Epithelial cell of umbilical artery (primary cell): ENCODE measurements at places on chromosomes 5 and 9. TPM values are rescaled to one million over a fixed set of nuclear protein-coding genes. Genes with fewer than 3 reads are reported as not detected.

The TMEM252 gene
- not detected in 2 replicates for total RNA-seq

The GCNT4 gene
- total RNA-seq = under 0.01 and 0.30 TPM in 2 replicates

The CNOT8 gene
- 70.2 and 93.2 TPM in 2 replicates for total RNA-seq

The PPP1R26 gene
- total RNA-seq = 14.7 and 15.6 TPM in 2 replicates

The PBX3 gene
- total RNA-seq = 13.5 and 15.6 TPM in 2 replicates

The NOXA1 gene
- 0.46 and 0.65 TPM in 2 replicates for total RNA-seq

The IL3 gene
- total RNA-seq = not detected in 2 replicates

The SLC25A2 gene
- 0.15 TPM in 1 of 2 replicates, not detected in the other for total RNA-seq

The CDH9 gene
- not detected in 2 replicates for total RNA-seq

The CCDC187 gene
- not detected in 2 replicates for total RNA-seq

The ELP1 gene
- 32.5 and 38.8 TPM in 2 replicates for total RNA-seq

The HDHD3 gene
- total RNA-seq = 7.8 and 8.8 TPM in 2 replicates

The SAXO1 gene
- not detected in 2 replicates for total RNA-seq

The GNA14 gene
- 0.97 and 8.4 TPM in 2 replicates for total RNA-seq

The PSD2 gene
- under 0.01 TPM in 1 of 2 replicates, not detected in the other for total RNA-seq

The SVEP1 gene
- under 0.01 and 0.30 TPM in 2 replicates for total RNA-seq

The SHOC1 gene
- total RNA-seq = 0.15 TPM in 1 of 2 replicates, not detected in the other

The NIM1K gene
- total RNA-seq = not detected in 2 replicates

The LCN15 gene
- not detected in 2 replicates for total RNA-seq

The PDE8B gene
- 0.15 TPM in 1 of 2 replicates, not detected in the other for total RNA-seq

The LEAP2 gene
- not detected in 2 replicates for total RNA-seq

The MIGA2 gene
- total RNA-seq = 17.9 and 19.5 TPM in 2 replicates

The PLEKHG4B gene
- total RNA-seq = not detected in 2 replicates

The LCN1 gene
- total RNA-seq = not detected in 2 replicates

The FOXD1 gene
- 0.30 and 0.32 TPM in 2 replicates for total RNA-seq

The SLC6A18 gene
- not detected in 2 replicates for total RNA-seq

The LRRC70 gene
- total RNA-seq = 27.7 and 42.6 TPM in 2 replicates

The EIF4E1B gene
- not detected in 2 replicates for total RNA-seq

The MSMP gene
- 91.8 and 187 TPM in 2 replicates for total RNA-seq

The CCL27 gene
- not detected in 2 replicates for total RNA-seq

The TXNDC8 gene
- total RNA-seq = not detected in 2 replicates

The EMB gene
- 0.65 TPM in 1 of 2 replicates, not detected in the other for total RNA-seq

The SARDH gene
- 0.65 and 0.91 TPM in 2 replicates for total RNA-seq

The TXN gene
- total RNA-seq = 271 and 357 TPM in 2 replicates

The MROH2B gene
- not detected in 2 replicates for total RNA-seq

The CTNND2 gene
- not detected in 2 replicates for total RNA-seq

The TMEM250 gene
- total RNA-seq = 52.3 and 61.1 TPM in 2 replicates

The ADAMTS13 gene
- total RNA-seq = 0.65 and 1.1 TPM in 2 replicates

The PCDHA1 gene
- 0.32 TPM in 1 of 2 replicates, not detected in the other for total RNA-seq

The FSD1L gene
- total RNA-seq = 3.9 and 6.2 TPM in 2 replicates

The RIMOC1 gene
- total RNA-seq = 11.0 and 19.3 TPM in 2 replicates

The AHRR gene
- 2.4 and 12.3 TPM in 2 replicates for total RNA-seq

The ITK gene
- not detected in 2 replicates for total RNA-seq

The RFESD gene
- 1.2 and 1.3 TPM in 2 replicates for total RNA-seq

The ANKRD20A1 gene
- total RNA-seq = 0.32 and 1.4 TPM in 2 replicates

The DBH gene
- total RNA-seq = not detected in 2 replicates

The IGIP gene
- total RNA-seq = 3.2 and 3.3 TPM in 2 replicates

The SLC24A2 gene
- not detected in 2 replicates for total RNA-seq

The CYLC2 gene
- not detected in 2 replicates for total RNA-seq
